ENCODE measurements at places on chromosomes 3 and 15.

GRCh38 chr3:150746791-150747590, 16.0 kb downstream of the SIAH2 start:
- DNase-seq: no peak

DNA sequence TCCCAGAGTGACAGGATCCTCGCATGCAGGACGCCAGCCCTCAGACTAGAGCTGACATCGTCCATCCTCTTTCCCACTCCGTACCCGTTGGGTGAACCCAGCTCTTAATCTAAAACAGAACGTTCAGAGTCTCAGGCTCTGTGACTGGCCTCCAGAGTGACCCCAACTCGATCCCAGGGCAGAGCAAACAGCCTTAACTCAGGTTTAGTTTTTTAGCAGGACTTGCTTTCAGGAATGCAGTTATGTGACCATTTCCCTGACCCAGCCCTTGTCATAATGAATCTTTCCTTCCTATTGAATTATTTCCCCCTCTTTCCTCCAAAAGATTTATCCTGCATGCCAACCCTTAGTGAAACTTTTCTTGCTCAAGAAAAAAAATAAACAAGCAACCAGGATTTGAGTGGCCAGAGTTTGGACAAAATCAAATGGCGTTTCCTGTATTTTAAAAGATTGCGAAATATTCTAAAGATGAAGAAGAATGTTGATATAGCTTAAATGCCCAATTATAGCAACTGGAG, 47.8 kb upstream of the RARB start:
- DNase-seq: no peak

GRCh38 chr15:74829486-74829885, 3.1 kb downstream of the CPLX3 start:
- no peak for DNase-seq

- DNase-seq: no peak
These were observed 242.8 kb upstream of the UBE2E2 start for GRCh38 chr3:22960105-22960984.

DNA sequence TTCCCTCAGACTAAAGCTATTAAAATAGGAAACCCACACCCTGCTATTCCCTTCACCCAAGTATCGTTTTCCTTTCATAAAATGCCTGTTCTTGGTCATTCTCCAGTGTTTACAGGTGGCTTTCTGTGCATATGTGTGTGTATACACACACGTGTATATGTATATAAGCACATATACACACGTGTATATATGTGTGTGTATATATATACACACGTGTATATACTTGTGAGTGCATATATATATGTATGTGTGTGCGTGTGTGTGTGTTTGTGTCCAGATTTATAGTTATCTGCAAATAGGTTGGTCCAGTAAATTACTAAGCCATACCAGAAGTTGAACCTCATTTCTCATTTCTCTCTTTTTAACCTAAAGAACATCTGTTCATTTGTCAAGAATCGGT, 15.7 kb upstream of the TEX9 start:
- DNase-seq: no peak

GRCh38 chr15:47812470-47812999, 95.2 kb downstream of the SEMA6D start:
- no peak for DNase-seq

DNA sequence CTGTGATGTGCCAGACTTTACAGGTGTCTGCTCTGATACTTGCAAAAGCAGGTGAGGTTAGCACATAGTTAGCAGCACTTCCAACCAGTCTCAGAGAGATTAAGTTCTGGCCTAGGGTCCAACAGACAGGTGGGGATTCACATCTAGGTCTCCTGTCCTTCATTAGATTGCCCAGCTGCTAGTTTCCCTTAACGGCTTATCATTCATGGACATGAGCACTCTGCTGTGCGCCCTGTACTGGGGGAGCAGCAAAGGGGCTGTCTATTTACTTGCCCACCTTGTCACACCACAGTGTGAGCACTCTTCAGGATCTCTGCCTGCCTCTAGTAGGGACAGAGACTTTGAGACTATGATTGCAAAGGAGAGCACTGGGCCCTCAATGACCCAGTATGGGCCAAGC, 8.7 kb downstream of the SPSB4 start:
- no peak for DNase-seq

GRCh38 chr15:40830884-40831283, 2.4 kb upstream of the PPP1R14D start:
- DNase-seq: no peak

GRCh38 chr3:113744941-113745755, 901 bp downstream of the NAA50 start:
- peak; percentile 50 for DNase-seq

DNA sequence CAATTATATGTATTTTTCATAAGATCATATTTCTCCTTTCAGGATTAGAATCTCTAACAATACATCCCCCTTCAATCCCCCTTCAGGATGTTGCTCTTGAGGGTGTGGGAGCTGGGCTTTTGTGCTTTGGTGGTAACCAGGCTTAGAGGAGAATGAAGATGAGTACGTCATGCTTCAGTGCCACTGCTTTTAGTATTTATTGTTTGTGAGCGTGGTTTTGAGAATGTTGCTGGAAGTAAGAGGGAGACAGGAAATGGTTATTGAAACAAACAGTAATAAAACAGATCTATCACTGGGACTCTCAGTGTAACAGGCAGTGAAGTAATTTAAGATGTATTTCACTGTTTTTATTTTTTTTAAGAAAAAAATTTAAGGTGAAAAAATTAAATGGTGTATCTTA, 35.3 kb downstream of the GBE1 start:
- no peak for DNase-seq

- no peak for DNase-seq
These were observed 129.8 kb upstream of the GBE1 start for GRCh38 chr3:81891055-81891895.

- no peak for DNase-seq
These were observed 86.8 kb downstream of the CYP19A1 start for GRCh38 chr15:51251556-51251955.

Data from stimulated activated CD4-positive, alpha-beta T cell treated with anti-CD3 and anti-CD28 coated beads, Interleukin-15, amount 100 ng/mL, for 1 hour (primary cell).